T-helper 1 cell (primary cell): ENCODE measurements at places on chromosomes 1 and 21.
A peak's percentile ranks its signal among the peaks of the same experiment; 100 is the strongest.

DNA sequence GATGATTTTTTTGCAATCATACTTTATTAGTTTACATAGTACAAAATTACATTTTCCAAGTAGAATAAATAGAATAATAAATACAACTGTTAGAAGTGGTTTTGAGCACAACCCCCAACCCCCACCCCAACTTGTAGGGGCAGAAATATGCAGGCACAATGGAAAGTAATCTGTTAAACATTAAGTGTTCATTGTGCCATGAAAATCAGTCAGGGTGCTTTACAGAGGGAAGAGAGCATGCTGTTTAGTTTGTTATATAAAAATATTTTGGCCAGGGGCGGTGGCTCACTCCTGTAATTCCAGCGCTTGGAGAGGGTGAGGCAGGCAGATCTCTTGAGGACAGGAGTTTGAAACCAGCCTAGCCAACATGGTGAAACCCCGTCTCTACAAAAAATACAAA, 2.6 kb downstream of the OR10T2 start:
- no peak for DNase-seq

GRCh38 chr1:33321178-33321577, 280 bp upstream of the A3GALT2 start:
- no peak for DNase-seq

DNA sequence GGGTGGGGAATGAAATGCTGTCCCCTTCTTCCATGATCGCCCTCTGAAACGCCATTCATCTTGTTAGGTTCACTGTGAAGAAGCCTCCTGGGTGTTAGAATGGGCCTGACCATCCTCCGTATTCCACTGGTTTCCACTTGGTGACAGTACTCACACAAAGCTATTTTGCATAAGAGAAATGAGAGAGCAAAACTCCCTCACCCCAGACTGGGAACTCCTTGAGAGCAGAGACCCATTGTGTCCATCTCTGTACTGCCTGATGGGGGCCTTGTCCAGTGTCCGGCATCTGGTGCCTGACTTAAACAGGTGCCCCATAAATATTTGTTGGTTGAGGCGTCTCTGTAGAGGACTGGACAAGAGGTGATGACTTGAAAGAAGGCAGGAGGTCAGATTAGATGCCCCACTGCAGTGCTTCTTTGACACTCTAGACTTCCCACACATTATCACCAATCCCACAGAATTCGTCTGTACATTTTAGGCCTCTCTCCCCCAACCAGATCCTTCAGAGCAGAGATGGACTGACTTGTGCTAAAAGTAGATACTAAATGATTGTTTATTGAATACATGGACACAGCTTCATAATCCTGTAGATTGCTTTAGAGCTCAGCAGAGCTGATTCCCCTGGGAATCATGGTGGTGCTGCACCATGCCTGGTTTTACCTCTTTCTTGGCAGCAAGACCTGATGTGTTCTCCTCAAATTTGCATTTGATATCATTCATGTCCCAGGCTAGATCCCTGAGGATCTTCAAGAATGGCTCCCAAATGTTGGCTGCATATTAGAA, 22.4 kb upstream of the KCNA2 start:
- no peak for DNase-seq

GRCh38 chr1:115545791-115546733, 95.7 kb upstream of the VANGL1 start:
- DNase-seq: no peak

GRCh38 chr1:109640285-109640865, 15.5 kb upstream of the GSTM4 start:
- peak; percentile 78 for DNase-seq

DNA sequence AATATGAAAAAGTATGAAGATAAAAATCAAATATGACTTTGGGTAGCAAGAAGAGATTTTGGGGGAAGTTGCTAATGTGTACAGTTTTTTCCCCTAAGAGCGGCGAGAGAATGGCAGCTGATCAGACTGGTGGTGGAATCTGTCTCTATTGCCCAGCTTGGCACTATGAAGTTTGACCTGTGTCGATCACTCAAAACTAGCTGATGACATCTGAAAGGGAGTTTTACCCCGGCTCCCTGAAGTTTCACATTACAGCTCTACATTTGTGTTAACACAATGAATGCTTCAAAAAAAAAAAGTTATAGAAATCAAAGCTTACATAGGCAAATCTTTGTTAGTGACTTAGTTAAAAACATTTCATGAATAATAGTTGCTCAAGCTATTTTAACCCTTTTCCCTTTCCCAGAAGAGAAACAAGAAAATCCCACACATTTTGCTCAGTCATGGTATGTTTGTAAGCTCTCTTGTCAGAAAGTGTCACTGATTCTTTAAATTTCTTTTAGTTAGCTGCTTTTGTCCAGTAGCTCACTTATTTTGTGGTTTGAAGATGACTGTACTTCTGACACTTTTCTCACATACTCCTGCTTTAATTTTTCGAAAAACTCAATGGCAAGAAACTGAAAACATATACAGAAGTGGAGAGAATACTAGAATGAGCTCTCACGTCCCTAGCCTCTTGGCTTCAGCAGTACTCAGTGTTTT, 41.3 kb downstream of the DYRK1A start:
- no peak for DNase-seq

DNA sequence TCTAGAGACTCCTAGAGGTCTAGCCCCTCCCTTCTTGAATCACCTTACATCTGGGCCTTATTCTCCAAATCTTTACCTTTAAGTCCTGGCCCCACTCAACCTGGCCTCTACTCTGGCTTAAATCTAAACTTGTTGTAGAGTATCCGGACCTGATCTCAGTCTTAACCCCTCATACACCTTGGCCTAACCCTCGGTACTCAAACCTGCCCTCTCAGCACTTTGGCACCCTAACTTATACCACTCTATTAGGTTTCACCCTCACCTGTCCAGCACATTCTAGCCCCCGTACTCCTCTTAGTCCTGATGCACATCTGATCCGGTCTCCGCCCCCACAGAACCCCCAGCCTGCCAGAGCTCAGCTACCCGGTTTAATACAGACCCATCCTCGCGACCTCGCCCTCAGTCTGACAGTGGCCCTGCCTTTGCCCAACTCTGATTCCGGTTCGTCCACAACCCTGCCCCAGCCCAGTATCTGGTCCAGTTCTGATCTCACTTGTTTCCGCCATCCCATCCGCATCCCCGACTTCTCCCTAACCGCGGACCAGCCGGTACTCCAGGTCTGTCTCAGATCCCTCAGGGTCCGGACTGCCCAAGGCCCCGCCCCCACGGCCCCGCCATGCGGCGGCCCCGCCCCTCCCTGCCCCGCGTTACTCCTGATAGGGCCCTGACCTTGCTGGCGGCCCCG, 1.5 kb downstream of the TRIM62 start:
- DNase-seq: no peak

GRCh38 chr1:81129366-81129765, 671.4 kb upstream of the ADGRL2 start:
- no peak for DNase-seq

- DNase-seq: no peak
Observed at GRCh38 chr1:53089478-53090226, 27.6 kb downstream of the PODN start.

- peak; percentile 52 for DNase-seq
Observed at GRCh38 chr1:53585129-53585528, 125.9 kb downstream of the DMRTB1 start.

- DNase-seq: no peak
Observed at GRCh38 chr1:63041660-63042059, 257.7 kb downstream of the ATG4C start.

DNA sequence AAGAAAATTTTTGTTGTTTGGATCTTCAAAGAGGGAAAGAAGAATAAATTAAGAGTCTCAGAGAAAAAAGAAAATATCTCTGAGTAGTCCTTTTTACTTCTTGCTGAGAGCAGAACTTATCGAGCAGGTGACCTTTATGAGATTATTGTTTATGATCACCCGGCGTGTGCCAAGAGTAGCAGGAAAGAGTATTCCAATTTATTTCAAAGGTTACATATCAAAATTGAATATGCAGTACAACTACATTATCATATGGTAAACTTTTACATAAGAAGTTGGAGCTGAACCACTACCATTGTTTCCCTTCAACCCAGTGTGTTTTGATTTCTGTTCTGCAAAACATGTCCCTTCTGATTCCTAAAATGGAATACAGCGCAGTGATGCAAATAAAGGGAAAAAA, 204.3 kb upstream of the SNX7 start:
- no peak for DNase-seq

DNA sequence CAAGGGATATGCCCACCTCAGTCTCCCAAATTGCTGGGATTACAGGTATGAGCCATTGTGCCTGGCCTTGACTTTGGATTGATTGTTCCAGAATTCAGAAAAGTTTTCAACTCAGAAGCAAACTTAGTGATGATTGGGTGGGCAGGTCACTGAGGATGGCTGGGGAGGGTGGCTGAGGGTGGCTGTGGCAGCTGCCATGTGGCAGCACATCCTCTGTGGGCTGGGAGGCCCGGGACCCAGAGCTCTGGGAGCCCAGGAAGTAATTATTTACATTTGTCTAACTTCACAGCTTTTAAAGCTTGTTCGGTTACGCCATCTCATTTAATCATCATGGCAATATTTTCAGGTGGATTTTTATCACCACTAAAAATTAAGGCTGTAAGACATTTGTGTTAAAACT, 76.1 kb downstream of the SCCPDH start:
- DNase-seq: no peak

DNA sequence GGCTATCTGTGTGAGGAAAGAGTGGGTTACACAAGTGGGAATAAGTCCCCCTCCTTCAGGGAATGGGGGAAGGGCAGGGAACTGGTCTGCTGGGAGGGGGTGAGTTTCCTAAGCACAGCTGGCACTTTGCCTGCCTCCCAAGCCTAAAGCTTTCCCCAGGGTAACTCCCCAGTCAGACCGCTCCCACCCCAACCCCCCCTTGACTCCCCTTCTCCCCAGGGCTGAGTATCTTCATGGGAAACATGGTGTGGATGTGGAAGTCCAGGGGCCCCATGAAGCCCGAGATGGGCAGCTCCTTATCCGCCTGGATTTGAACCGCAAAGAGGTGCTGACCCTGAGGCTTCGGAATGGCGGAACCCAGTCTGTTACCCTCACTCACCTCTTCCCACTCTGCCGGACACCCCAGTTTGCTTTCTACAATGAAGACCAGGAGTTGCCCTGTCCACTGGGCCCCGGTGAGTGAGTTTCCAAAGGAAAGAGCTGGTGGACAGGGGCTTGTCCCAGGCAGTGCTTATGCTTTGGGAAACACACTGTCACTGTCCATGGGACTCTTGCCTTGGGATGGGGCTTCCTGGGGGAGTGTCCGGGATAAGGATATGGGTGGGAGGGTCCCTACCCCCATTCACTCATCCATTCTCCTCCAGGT, 14.9 kb downstream of the MOV10 start:
- DNase-seq: no peak

DNA sequence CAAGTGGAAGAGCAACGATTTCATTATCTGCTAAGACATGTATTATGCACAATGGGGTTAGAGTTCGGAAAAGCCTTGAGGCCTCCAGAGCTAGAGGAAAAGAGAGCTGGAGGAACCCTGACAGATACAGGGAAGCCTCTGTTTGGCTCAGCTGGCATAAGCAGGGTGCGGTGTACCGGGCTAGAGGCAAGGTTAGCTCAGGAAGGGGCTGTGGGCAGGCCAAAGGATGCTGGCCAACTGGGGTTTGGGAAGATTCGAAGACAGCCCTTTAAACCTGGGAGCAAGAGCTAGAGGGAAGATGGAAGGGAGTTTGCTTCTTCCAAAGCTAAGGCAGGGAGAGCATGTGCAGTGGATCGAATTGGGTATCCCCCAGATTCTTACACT, 107.6 kb upstream of the TLR5 start:
- DNase-seq: no peak

DNA sequence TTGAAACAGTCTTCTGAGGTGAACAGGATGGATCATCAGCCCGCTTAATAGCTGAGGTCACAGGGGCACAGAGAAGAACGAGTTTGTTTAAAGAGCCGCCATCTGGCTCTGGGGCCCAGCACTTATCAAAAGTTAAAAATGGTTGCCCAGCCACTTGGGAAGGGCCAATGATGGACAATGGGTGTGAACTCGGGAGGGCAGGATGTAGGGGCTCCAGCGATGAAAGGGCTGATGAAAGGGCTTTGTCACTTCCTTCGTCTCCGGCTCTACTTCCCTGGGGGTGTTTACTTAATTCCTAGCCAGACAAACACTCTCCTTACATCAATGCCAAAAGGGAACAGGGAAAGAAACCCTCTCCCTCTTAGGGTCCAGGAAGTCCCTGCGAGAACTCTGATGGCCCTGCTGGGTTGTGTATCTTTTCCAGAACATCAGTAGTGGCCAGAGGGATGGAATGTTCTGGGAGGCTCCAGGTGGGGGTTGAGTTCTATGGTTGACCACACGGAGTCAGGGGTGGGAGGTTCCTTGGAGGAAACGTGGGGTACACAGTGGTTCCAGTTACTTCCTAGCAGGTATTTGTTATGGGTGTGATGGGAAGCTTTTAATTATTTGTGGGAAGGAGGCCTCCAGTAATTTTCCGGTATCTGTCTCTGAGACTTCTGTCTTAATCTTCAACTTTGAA, 9.0 kb upstream of the ABCG1 start:
- no peak for DNase-seq

- DNase-seq: no peak
Observed at GRCh38 chr1:203797216-203797615, 1.8 kb downstream of the ZBED6 start.

DNA sequence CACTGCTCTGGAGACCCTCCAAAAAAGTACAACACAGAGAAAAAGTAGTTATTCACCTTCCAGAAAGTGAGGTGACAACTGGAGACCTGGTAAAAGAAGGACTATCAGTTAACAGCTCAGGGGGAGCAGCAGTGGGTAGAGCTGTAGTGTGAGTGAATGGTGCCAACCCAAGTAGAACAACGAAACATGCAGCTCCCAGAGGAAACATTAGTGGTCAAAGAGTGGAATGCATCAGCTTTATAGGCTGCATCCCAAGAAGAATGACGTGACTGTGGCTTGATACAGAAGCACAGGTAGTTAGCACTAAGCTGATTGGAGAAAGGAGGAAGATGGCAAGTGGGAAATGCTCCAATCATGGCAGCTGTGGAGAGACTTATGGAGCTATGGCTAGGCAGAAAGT, 275.7 kb upstream of the CAMK1G start:
- no peak for DNase-seq

GRCh38 chr1:9761855-9762254, 61.9 kb downstream of the CLSTN1 start:
- DNase-seq: no peak
